ENCODE measurements at places on chromosomes 2 and 18. TPM values are rescaled to one million over a fixed set of nuclear protein-coding genes. Genes with fewer than 3 reads are reported as not detected.

DNA sequence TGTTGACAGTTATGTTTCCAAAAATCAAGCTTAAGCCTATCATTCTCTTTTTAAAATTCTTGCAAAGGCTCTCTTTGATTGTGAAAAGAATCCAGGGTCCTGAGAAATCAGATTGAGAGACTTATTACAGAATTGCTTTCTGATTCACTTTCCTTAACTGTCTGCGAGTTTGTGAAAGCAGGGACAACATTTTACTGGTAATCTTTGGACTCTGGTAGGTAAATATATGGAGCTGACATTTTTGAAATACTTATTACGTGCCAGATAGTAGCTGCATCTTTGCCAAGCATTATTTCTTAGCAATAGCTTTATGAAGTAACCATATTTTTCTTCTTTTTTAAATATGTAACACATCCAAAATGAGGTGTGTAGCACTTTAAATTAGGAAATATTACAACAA lies 570.9 kb downstream of the CMPK2 start:
- DNase-seq = no peak

Gene SLC8A1
- 20.4 TPM for total RNA-seq

DNA sequence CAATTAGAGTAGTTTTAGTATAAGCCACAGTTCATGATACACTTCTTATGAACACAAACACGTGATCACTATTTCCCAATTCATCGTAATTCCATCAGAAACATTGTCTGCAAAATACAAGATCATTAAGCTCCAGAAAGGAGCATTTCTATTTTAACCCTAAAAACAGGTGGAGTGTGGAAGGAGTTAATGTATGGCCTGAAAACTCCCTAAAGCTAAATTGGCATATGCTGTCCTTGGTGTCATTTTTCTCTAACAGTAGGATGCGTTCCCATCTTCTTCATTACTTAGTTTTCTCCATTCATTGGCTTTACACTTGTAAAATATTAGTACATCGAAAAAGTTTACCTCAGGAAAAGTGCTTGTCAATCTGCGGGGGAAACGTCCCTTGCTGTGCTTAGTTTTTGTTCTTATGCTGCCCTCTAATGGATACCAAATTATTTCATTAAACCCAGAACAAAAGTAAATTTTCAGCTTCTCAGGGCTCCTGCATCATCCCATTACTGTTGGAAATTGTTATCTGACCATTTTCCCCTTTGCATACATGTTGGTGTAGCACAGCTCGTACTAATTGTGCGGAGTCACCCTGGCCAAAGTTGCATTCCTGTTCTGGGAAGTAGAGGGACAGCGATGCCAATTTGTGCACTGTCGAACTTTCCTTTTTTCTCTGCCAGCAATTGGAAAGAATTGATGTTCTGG lies 153.4 kb downstream of the GPD2 start:
- peak; percentile 7 for DNase-seq

Gene ABCG8
- under 0.01 TPM for total RNA-seq

DNA sequence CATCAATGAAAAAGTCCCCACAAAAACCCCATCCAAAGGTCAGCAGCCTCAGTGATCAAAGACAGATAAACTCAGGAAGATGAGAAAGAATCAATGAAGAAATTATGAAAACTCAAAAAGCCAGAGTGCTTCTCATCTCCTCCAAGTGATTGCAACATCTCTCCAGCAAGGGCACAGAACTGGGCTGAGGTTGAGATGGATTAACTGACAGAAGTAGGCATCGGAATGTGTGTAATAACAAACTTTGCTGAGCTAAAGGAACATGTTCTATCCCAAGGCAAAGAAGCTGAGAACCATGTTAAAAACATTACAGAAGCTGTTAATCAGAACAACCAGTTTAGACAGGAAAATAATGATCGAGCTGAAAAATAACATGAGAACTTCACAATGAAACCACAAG lies 442.8 kb upstream of the SYT4 start:
- DNase-seq = no peak

GRCh38 chr2:37561615-37562569 lies 109.5 kb downstream of the CDC42EP3 start:
- no peak for DNase-seq

GRCh38 chr2:107322416-107322815 lies 436.4 kb upstream of the ST6GAL2 start:
- no peak for DNase-seq

DNA sequence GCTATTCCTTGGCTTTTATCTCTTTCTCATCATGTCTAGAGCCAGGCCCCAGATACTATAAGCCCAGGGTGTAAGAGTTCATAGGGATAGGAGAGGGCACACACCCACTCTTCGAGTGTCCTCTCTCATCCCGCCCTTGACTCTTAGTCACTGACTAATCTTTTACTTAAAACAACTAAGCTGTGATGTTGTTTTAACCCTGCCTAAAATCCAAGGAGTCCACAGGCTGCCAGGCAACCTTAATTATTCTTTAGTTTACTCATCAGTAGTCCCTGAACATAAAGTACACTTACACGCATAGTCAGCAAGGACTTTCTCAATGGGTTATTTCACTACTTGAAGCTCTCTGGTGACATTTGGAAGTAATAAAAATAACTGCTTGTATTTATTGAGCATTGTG lies 28.4 kb downstream of the GREB1L start:
- DNase-seq = no peak

DNA sequence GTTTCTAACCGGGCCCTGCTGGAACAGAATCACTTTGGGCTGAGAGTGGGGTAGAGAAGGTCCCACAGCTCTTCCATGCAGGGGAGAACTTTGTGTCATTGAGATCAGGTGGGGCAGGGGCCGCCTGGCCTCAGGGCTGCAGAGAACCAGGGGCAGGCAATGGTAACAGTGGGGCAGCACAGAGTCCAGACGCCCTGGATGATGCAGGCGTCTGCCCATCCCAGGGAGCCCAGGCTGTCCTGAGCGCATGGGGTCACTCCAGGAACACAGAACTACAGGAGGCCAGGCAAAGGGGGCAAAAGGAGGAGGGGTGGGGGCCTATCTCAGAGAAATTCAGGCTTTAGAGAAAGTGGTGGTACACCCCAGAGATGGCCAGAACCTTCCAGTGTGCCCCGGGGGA lies 121.3 kb downstream of the NDUFA10 start:
- DNase-seq = no peak

DNA sequence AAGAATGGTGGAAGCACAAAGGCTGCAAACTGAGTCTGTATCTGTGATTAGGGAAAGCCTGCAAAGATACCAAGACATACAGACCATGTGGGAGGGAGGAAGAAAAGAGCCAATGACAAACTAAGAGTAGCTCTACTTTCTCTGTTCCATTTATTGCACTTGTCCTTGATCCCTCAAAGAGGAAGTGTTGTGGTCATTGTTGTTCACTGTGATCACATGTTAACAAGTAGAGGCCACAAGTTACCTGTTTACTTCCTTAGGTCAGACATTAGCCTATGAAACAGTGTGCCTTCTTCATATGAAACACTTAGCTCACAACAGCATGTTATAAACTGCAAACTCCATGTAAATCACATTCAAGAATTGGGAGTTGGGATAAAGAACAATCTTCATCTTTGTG lies 32.6 kb downstream of the MAP2 start:
- DNase-seq = no peak

DNA sequence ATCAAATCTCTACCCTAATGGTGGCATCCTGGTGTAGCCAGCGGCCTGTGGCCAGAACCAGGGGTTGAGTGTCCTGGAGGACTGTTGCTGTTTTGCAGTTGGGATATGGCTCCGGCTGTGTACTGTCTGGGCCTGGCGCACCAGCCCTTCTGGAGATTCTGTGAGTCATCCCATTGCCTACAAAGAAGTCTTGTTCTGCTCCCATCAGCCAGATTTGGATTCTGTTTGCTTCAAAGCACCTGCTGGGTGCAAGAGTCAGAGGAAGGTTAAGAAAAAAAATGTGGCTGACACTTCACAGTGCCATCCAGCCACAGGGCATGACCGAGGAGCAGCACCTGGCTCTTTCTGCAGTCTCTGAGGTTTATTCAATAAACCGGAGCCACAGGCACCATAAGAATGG lies 41.0 kb upstream of the ASAP2 start:
- DNase-seq = no peak

GRCh38 chr18:68564961-68565360 lies 149.9 kb downstream of the TMX3 start:
- DNase-seq = no peak

Gene MRPL53
- 101 TPM for total RNA-seq

Gene KCNJ13
- total RNA-seq = 0.24 TPM

GRCh38 chr2:152028182-152028862 lies 70.5 kb downstream of the CACNB4 start:
- DNase-seq = no peak

Data from thymus (tissue), 14 donors.